ENCODE measurements at places on chromosomes 16 and 17.

GRCh38 chr17:57456622-57457021 lies 200.3 kb downstream of the MSI2 start:
- no peak for DNase-seq

- no peak for DNase-seq
Observed at GRCh38 chr16:51542981-51543815, 392.1 kb upstream of the SALL1 start.

- DNase-seq = no peak
Observed at GRCh38 chr16:1134776-1135458, 18.0 kb upstream of the CACNA1H start.

- no peak for DNase-seq
Observed at GRCh38 chr16:68247400-68247799, 2.2 kb downstream of the PLA2G15 start.

DNA sequence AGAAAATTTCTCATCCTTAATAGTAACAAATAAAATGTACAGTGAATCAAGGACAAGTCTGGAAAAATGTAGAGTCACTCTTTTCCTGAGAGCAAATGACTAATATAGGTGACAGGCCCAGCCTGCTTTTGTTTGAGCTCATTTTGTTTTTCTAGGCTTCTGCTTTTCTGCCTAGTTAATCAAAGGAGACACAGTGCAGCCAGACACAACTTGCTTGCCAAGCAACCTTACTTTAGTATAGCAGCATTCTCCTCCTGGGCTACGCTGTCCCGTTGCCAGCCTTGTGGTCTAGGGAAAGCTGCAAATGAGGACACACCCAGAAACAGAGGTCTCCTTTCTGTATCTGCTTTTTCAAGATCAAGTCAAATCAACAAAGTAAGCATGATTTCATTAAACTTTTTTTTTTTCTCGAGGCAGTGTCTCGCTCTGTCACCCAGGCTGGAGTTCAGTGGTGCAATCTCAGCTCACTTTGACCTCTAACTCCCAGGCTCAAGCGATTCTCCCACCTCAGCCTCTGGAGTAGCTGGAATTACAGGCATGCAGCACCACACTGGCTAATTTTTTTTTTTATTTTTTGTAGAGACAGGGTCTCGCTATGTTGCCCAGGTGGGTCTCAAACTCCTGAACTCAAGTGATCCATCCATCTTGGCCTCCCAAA lies 17.2 kb downstream of the GINS3 start:
- no peak for DNase-seq

Measured in activated CD4-positive, alpha-beta T cell treated with anti-CD3 and anti-CD28 coated beads, Interleukin-2, amount 50 U/mL, for 48 hours (primary cell).